ENCODE measurements at places on chromosomes 16 and 17.

DNA sequence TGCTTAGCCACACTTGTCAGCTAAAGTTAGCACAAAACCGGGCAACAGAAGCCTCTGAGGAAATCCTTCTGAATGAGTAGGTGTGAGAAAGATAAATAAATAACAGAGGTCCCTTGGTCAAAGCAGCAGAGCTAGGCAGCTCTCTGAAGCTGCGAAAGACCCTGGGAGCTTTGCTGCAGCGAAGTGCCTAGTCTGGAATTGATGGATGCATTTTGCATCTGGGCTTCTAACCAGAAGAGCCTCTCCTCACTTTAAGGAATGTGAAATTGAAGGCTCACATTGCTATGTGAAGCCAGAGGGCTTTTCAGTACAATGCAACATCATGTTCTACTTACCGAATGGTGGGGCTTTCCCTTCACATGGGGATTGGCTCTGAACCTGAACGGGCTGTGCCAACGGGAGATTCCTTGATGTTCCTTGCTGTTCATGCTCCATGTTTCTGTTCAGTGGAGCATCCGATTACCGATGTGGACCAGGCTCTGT lies 274.6 kb downstream of the HS3ST3B1 start:
- DNase-seq: no peak

- DNase-seq: no peak
Measured at GRCh38 chr17:63954402-63955063, 18.2 kb downstream of the SCN4A start.

GRCh38 chr16:6362321-6362720 lies 970.3 kb upstream of the RBFOX1 start:
- DNase-seq: no peak

- no peak for DNase-seq
Measured at GRCh38 chr17:1156864-1157263, 22.9 kb downstream of the ABR start.

DNA sequence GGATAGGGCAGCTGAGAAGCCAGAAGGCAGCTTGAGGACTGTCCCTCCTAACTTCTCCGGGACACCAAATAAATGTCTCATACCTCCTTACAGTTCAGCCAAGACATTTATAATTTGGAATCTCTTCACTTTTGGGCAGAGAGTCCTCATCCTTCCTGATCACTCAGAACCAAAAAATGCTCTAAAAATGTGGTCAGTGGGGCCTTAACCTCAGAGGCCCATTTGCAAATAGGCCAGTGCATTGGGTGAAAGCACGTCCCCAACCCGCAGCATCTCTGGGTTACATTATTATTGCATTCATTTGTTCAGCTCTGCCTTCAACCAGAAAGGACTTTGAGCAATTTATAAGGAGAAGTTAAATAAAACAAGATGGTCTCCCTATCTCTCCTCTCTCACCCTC lies 112.4 kb upstream of the IRX3 start:
- DNase-seq: no peak

Measured in stimulated activated naive CD8-positive, alpha-beta T cell treated with anti-CD3 and anti-CD28 coated beads, Interleukin-15, amount 100 ng/mL, for 72 hours (primary cell).